ENCODE measurements at places on chromosomes 13 and 19.

DNA sequence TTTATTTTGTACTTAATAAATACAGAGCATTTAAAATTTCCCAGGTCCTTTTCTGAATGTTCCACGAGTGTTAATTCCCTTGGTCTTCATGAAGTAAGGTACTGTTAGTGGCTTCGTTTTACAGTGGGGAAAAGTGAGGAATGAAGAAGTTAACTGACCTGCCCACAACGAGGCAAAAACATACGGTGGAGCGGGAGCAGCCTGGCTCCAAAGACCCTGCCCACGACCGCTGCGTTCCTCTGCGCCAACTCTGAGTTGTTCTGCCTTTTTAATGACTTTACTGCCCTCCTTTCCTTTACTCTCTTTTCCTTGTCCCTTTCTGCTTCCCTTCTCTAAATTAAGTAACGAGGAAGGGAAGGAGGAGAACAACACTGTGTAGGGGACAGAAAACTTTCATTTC is 392.9 kb downstream of the PCDH9 start:
- no peak for DNase-seq

GRCh38 chr13:22569811-22570210 is 611.0 kb upstream of the SGCG start:
- no peak for DNase-seq

DNA sequence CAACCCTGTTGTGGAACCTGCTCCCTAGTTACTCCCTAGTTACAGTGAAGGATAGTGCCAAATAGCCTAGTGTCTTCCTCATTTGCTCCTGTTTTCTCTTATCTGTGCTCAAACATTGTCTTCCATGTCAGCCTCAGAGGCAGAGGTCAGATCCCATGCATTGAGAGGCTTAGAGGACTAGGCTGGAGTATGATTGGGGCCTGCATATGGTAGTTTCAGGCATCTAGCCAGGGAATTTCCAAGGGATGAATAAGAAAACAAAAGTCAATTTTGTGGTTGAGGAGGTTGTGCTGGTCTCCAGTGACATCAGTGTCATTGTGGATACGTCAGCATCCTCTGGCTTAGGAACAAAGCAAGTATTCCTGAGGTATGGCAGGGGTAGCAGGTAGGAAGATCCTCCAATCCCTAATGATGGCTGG is 9.4 kb downstream of the ZNF546 start:
- no peak for DNase-seq

DNA sequence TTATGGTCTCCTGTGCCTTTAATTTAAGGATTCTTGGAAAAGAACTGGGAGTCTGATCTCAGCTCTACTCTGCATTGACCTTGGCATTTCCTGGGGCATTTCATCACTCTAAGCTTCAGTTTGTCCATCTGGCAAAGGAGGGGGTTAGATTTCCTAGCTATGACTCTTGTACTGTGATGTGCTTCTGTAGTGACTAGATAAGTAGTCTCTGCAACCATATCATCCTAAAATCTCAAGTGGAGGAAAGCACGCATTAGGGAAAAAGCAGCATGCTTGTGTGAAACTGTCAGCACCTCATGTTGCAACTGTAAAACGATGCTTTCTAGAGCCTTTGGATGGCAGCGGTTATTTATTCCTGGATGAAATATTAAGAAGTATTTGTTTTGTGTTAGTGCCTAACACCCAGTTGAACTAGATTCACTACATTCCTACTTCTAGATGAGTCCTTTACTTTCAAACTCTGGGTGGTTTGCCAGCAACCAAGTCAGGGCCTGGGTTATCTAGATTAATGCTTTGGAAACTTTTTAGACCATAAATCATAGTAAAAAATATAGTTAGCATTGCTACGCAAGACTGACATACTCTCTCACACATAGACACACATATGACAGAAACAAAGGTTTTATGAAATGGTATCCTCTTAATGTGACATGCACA is 6.8 kb downstream of the WDFY2 start:
- DNase-seq, result no peak

DNA sequence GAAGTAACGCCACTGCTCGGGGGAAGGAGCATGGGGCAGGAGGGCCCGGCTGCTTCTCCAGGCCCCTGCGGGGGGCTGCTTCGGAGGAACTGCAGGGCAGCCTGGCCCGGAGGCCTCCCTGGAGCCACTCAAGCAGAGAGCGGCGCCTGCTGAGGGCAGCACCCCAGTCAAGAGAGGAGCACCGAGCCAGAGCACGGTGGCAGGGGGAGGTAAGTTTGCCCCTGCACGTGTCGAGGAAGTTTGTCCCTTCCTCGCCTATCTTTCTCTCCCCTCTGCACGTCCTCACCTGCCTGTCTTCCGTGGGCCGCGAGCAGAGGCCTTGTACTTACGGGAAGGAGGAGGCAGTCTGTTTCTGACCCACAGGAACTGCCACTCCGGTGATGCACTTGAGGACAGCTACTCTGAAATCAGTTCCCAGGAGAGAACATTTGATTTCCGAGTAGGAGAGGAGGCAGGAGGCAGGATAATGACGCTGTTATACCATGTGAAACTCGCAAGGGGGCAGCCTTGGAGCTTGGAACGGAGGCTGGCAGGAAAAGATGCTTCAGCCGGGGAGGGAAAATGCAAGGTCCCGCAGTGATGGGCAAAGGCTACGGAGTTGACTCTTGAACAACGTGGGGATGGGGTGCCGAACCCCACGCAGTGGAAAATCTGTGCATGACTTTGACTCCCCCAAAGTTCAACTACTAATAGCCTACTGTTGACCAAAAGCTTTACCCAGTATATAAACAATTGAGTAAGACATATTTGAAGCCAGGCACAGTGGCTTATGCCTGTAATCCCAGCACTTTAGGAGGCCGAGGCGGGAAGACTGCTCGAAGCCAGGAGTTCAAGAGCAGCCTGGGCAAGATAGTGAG is 5.0 kb downstream of the FFAR1 start:
- DNase-seq, result peak; percentile 86

DNA sequence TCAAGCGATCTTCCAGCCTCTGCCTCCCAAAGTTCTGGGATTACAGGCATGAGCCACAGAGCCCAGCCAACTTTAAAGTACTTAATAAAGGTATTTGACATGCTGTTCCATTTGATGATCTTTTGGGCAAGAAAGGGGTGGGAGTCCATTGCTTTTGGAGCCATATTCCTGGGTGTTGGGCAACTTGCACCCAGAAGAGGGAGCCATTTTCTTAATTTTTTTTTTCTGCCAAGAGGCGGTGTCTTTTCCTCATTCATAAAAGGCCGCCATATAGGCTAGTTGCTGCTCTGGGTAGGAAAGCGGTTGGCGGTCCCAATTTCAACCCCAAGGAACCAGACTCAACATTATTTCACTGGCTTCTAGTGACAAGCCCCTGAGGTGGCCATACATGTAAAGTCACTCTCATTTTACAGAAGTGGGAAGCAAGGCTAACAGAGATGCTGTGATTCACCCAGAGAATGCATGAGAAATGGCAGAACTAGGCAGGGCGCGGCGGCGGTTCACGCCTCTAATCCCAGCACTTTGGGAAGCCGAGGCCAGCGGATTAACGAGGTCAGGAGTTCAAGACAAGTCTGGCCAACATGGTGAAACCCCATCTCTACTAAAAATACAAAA is 139.6 kb downstream of the CACNA1A start:
- peak; percentile 35 for DNase-seq

DNA sequence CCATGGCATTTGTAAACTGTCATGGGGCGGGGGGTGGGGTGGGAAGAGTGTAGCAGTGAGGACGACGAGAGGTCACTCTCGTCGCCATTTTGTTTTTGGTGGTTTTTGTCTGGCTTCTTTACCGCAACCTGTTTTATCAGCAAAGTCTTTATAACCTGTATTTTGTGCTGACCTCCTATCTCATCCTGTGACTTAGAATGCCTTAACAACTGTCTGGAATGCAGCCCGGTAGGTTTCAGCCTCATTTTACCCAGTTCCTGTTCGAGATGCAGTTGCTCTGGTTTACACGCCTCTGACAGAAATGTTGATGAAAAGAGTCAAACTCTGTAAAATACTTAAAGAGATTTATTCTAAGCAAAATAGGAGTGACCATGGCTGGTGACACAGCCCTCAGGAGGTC is 852.0 kb downstream of the DACH1 start:
- no peak for DNase-seq

GRCh38 chr13:80721689-80722088 is 380.8 kb upstream of the SPRY2 start:
- no peak for DNase-seq

DNA sequence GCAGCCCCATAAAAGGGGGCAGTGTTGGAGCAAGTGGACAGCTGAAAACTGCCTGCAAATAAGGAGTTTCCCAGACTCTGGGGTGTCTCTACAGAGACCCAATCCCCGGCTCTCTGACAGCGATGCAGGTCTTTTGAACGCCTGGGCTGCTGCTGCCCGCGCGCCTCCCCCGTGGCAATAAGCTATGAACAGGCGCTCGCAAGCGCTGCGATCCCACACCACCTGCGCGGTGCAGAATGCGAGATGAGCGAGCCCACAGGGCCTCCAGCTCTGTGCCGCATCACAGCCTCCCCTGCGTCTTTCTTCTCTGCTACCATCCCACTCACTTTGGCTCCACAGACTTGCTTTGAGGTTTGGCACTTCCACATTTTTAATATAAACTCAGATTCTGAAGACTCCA is 62.3 kb downstream of the KCTD15 start:
- no peak for DNase-seq

GRCh38 chr19:35062942-35063341 is 21.4 kb downstream of the HPN start:
- DNase-seq, result no peak

DNA sequence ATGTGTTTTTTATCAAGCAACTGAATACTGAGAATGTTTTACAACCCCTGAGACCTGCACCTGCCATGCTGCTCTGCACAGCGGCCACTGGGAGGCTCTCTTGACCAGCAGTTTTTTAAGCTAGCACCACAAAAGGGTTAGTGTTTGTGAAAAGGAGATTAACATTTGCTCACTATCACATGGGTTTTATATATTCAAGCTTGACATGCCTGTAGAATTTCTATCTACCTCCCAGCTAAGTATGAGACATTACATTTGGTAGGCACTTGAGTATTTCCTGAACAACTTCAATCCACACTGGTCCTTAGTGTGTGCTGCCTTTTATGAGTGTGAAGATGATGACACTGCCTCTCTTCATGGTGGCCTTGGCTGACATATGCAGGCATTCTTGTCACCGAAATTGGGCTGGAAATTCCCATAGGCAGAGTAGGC is 1238.9 kb downstream of the UQCRFS1 start:
- DNase-seq, result peak; percentile 61

- no peak for DNase-seq
Measured at GRCh38 chr13:98253526-98253925, 76.5 kb upstream of the RNF113B start.

DNA sequence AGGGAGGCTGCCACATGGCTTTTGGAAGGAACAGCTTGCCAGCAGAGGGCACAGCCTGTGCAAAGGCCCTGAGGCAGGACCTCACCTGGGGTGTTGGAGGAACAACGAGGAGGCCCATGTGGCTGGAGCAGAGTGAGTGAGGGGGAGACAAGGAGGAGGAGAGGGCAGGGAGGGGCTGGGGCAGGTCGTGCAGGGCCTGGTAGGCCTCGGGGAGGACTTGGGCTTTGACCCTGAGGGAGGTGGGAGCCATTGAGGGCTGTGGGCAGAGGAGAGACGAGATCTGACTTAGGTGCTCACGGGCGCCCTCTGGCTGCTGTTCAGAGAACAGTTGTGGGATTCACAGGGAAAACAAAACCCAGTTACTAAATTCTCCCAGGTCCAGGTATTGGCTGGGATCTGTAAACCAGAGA is 25.2 kb downstream of the ZNRF4 start:
- no peak for DNase-seq

- DNase-seq, result no peak
Measured at GRCh38 chr13:91193358-91193757, 154.1 kb upstream of the MIR17HG start.

DNA sequence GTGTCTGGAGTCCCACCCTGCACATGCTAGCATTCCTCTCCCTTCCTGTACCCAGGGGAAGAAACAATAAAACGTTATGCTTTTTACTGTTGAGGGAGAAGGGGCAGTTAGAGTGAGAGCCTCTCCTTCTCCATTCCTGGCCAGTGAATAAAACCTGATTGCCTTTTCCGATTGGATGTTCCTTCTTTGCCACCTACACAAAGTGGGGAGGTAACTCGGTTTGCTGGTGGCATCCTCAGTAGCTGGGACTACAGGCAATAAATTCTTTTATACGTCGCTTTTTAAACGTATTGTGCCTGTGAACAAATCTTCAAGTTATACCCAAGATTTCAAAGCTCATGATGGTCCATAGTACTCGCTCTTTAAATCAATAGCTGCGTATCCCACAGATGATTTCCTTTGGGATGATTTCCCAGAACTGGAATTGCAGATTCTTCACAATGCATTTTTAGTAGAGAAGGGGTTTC is 660 bp upstream of the MVB12A start:
- no peak for DNase-seq

DNA sequence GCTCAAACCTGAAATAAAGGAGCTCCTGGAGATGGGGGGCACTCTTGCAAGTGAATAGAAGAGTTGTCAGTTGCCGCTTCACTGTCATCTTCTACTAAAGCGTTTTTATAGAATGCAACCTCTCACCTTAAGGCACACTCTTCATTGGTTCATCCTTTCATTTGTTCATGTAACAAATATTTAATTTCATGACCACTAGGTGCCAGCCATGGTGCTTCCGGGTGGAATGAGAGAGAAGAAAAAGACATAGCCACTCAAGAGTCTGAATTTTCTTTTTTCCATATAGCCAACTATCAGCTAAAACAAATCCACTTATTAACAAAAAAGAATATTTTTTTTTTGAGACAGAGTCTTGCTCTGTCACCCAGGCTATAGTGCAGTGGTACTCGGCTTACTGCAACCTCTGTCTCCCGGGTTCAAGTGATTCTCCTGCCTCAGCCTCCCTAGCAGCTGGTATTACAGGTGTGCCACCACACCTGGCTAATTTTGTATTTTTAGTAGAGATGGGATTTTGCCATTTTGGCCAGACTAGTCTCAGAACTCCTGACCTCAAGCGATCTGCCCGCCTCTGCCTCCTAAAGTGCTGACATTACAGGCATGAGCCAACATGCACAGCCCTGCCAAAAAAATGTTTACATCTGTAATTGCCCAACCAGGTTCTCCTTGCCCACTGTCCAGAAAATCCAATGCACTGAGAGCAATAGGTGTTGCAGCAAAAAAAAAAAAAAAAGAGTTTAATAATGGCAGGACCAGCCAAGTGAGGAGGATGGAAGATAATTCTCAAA is 22.1 kb upstream of the SACS start:
- DNase-seq, result no peak

- no peak for DNase-seq
Measured at GRCh38 chr13:53921473-53921872, 892.9 kb downstream of the OLFM4 start.

- DNase-seq, result peak; percentile 39
Measured at GRCh38 chr19:18397242-18398202, at the start of gene LRRC25. LRRC25 (minus strand) TSS chr19:18397622; CDS start chr19:18396963, 659 bp downstream.

- DNase-seq, result peak; percentile 25
Measured at GRCh38 chr13:101325423-101325822, 90.9 kb downstream of the NALCN start.

GRCh38 chr19:48174445-48175030 is 4.1 kb downstream of the ZSWIM9 start:
- no peak for DNase-seq
